ENCODE measurements at places on chromosomes 3 and 15. TPM values are rescaled to one million over a fixed set of nuclear protein-coding genes. Genes with fewer than 3 reads are reported as not detected.

The MORF4L1 gene
- total RNA-seq = 240 TPM

The RTP3 gene
- total RNA-seq = not detected

The TTLL13 gene
- total RNA-seq = 0.11 TPM

The ACP3 gene
- 0.18 TPM for total RNA-seq

The DAZL gene
- total RNA-seq = not detected

The CPNE9 gene
- total RNA-seq = not detected

The SH2D7 gene
- total RNA-seq = not detected

The SLC51A gene
- not detected for total RNA-seq

The CILP gene
- not detected for total RNA-seq

The GPR156 gene
- total RNA-seq = 0.11 TPM

The CLDN16 gene
- not detected for total RNA-seq

The CXCR6 gene
- total RNA-seq = not detected

The SI gene
- not detected for total RNA-seq

The TMEM158 gene
- 33.2 TPM for total RNA-seq

The LMOD3 gene
- not detected for total RNA-seq

The FXR1 gene
- 123 TPM for total RNA-seq

The SNTN gene
- total RNA-seq = not detected

The TTC21A gene
- 1.4 TPM for total RNA-seq

The GPR171 gene
- not detected for total RNA-seq

The PIERCE2 gene
- total RNA-seq = 3.1 TPM

The ADAMTS7 gene
- 0.13 TPM for total RNA-seq

The C2CD4B gene
- total RNA-seq = not detected

The THRB gene
- 10.5 TPM for total RNA-seq

The GPR62 gene
- not detected for total RNA-seq

The SLC28A1 gene
- not detected for total RNA-seq

The GOLGA6L7 gene
- 0.11 TPM for total RNA-seq

The TRIM59 gene
- 29.9 TPM for total RNA-seq

The ANKDD1A gene
- 0.80 TPM for total RNA-seq

The NTRK3 gene
- not detected for total RNA-seq

The TPRG1 gene
- not detected for total RNA-seq
